Fibroblast of pulmonary artery (primary cell): ENCODE measurements at places on chromosomes 5 and 9.

DNA sequence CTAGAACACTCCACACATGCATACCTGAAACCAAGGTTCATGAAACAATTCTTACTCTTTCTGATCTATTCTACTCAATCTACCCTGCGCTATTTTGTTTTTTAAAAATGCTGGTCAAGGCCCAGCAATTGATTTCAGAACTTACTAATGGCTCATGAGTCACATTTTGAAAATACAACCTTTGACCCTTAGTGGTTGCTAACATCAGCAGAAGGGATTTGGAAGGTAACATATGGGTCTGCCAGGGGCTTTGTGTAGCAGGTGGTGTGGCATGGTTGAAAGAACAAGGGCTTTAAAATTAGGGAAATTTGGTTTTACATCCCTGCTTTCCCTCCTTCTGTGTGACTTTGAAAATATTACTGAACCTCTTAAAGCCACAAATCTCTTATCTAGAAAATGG, 101.4 kb downstream of the ATG10 start:
- peak; percentile 3 for DNase-seq

- peak; percentile 71 for DNase-seq
Measured at GRCh38 chr9:112020680-112021596, 124.3 kb downstream of the UGCG start.

DNA sequence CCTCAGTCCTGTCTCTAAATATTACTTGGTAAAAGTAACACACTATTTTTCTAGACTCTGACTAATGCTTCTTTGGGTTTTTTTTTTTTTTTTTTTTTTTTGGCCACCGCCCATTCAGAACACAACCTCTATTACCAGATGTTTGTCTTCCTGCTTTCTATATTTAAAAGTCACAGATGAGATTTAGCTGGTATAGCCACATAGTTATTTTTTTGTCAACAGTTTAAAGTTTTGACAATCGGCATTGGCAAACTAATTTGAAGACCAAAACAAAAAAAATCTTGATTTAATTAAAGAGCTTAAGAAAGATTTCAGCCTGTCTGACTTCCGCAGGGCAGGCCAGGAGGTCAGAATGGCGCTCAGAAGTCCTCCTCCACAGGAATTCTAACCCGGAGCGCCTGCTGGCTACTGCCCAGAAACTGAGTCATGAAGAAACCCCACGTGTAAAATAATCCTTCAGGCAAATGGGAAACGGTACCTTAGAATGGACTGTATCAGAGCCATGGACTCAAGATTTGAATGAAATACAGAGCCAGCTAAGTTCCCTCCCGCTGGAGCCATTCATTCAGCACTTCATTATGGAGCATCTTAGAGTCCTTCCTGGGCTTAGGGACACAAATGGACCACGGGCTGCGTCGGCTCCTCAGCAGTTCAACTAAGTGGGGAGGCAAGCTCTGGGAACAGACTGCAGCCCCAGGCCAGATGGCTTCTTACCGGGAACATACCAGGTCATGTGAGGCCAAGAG, 55.6 kb downstream of the PTPDC1 start:
- peak; percentile 98 for DNase-seq

DNA sequence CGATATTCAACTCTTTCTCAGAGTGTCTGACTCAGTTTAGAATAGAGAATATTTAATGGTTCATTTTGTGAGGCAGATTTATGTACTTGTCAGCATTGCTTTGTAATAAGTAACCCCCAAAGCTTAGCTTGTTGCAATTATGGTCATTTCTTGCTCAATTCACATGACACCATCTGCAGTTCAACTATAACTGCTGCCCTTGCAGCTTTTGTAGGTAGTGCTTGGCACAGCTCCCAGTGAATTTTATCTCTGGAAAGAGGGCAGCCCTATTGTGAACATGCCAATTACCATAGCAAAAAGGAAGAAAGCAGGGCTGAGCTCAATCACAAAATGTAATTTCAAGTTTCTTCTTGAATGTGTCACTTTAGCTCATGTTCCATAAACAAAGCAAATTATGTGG, 1587.7 kb upstream of the ACO1 start:
- peak; percentile 11 for DNase-seq

DNA sequence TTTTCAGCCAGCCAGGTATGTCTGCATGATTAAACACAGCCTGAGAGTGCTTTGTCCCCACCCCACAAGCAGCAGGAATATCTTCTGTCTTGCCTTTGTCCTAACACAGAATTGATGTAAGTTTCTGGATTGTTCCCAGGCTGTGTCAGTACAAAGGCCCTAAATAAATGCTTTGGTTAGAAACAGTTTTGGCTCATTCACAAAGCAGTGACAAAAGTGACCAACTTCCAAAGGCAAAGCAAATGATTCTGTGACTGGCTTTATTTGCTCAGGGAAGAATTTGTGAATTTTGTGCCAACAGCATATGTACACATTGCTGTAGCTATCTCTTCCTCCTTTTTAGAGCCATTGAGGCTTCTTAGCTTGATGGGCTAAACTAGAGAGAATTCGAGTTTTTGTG, 133.7 kb downstream of the PLPPR1 start:
- no peak for DNase-seq

GRCh38 chr5:82862261-82862660, 214.9 kb downstream of the TMEM167A start:
- DNase-seq: no peak

- DNase-seq: no peak
Measured at GRCh38 chr9:28059192-28059591, 485.9 kb upstream of the C9orf72 start.

DNA sequence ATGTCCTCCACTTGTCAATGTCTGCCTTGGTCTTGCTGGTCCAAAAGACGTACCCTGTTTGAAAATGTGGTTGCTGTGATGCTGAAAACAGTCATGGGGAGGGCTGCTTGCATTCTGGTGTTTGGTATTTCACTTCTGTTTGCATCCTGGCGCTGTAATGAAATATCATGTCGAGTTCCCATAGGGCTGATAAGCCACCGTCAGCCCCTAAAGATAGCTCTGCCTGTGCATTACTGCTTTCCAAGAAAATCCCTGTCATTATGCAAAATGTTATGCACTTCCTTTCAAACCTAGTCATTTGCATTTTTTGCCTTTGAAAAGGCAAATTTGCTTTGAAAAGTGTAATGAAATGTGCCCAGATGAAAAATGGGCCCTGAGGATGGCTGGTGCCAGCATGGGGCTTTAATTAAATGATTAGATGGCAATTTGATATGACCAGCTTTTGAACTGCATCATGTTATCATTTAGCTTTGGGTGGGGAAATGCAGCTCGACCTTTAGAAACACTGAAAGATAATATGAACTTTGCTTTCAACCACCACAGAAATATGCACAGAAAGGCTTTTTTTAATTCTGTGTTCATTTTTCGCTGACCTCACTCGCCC, 374.4 kb upstream of the SGCD start:
- no peak for DNase-seq

- DNase-seq: no peak
Measured at GRCh38 chr9:119044806-119045205, 324.4 kb downstream of the BRINP1 start.

- no peak for DNase-seq
Measured at GRCh38 chr5:10469253-10470050, 27.8 kb downstream of the ROPN1L start.

- DNase-seq: no peak
Measured at GRCh38 chr5:131396015-131396414, 132.2 kb downstream of the CDC42SE2 start.

DNA sequence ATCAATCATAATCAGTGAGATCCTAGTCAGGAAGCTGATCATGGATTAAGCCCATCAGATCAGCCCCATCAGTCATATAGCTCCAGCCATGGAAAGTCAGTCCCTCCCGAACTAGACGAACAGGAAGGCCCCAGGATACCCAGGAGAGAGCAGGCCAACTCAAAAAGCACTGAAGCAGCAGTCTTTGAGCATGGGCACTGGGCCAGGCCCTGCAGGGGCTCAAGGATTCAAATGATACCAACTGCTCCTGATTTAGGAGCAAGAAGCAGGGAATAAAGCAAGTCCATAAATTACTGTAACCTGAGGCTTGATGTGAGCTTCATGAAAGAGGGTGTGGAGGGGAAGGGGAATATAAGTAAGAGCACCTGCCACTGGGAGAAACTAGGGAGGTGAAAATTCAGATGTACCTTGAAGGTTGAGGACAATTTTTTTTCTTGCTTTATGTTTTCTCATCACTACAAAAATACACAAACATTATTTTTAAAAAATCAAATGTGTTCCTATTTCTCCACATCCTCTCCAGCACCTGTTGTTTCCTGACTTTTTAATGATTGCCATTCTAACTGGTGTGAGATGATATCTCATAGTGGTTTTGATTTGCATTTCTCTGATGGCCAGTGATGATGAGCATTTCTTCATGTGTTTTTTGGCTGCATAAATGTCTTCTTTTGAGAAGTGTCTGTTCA, 115.2 kb downstream of the SIL1 start:
- DNase-seq: no peak

DNA sequence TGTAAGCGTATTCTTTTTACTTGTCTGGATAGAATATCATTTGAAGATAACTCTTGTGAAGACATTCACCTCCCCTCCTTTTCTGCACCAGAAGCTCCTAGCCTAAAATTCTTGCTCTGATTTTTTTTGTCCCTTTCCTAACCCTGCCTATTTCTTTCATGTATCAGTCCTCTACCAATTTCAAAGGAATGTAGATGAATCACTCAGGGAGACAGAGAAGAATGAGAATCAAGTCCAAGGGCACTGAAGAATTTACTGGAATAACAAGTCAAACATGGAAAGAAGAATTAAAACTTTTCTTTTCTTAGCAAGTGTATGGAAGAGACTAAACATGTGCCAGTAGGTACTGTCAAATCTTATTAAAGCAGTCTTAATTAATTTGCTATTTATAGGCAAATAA, 618.7 kb downstream of the DNAH5 start:
- no peak for DNase-seq

DNA sequence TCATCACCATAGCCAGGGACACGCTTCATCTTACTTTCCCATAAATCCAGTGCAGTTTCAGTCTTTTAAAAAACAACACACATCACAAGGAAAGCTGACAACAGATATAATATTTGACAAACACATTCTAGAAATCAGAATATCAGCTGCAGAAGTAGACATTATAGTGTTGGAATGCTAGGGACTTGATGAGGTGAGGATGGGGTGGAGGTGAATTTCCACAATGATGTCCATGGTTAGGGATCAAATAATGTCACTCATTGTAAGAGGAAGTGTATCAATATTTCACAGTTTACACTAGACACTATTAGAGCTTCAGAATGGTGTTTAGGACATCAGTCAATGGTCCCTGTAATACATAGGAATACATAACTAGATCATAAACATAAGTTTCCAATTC, 7.0 kb downstream of the FST start:
- DNase-seq: no peak

- DNase-seq: no peak
Measured at GRCh38 chr5:170749911-170750431, 33.6 kb upstream of the GABRP start.

DNA sequence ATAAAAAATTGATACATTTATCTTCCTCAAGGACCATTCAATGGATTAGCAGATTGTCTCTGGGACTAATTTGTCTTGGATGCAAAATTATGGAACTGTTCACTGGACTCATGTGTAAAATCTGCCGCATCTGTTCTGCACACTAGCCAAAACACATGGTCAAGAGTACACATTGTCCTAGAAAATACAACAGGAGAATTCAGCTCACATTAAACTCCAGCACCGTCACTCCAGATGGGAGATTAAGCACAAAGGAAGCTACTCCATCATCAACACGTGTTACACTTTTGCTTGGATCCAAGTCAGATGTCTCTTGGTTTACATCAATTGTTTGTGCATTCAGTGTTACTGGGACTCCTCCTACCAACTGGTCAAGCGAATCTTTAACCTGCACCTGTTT, 28.8 kb downstream of the C5 start:
- DNase-seq: no peak

- DNase-seq: no peak
Measured at GRCh38 chr5:143275512-143276363, 127.7 kb downstream of the NR3C1 start.

GRCh38 chr5:174404848-174405247, 319.5 kb upstream of the MSX2 start:
- DNase-seq: no peak

GRCh38 chr5:43780586-43780985, 177.6 kb downstream of the NNT start:
- peak; percentile 64 for DNase-seq
